ACHN (cell line): ENCODE measurements at places on chromosomes 13 and 19.

DNA sequence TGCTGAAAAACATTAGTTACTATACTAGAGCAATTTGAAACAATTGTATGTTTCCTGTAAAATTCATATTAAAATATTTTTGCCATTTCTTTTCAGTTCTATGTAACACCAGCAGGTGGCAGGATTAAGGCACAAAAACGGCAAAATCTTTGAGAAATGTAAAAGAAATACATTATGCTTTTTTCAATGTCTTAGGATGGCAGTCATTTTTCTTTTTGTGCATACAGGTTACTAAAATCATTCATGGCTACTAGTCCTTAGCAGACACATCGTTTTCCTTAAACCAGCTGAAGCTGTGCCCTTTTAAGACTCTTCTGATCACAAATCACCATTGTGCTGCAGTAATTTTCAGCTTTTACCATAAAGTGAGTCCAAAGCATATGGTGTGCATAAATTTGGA, 800.7 kb upstream of the SLITRK5 start:
- DNase-seq = peak; percentile 28

GRCh38 chr13:36571444-36571843, 102.4 kb upstream of the SERTM1 start:
- DNase-seq = no peak

DNA sequence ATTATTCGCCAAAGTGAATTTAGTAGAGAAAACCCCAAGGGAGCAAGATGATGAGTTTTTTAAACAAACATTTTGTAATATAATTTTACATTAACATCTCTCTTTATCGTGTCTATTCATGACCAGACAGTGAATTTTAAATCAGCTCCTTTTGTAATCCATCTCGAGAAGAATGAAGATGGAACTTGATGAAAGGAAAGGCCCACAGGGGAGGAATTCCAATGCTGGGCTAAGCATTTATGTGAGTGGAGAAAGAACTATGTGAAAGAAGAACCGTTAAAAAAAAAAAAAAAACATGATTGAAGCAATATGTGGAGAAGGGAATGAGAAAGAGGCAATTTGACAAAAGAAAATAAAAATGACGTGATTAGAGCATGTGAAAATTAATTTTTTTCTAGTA, 170.6 kb downstream of the KCTD12 start:
- no peak for DNase-seq

GRCh38 chr13:85503797-85504196, 295.4 kb downstream of the SLITRK6 start:
- no peak for DNase-seq

DNA sequence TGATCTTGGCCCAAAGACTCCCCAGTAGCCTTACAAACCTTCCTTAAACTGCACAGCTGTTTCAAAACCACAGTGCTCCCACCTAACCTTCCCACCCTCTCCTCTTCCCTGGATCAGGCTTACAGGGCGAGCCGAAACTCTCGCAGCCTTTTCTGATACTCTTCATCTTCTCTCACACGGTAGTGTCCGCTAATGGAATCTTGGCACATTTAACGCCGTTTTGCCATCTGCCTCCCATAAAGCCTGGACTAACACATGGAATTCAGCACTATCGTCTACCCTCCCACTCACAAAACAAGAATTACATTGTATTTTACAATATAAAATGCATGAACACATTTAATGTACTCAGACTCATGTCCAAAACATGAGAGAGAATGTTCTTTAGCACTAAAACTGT, 135.9 kb downstream of the RAP2A start:
- no peak for DNase-seq

DNA sequence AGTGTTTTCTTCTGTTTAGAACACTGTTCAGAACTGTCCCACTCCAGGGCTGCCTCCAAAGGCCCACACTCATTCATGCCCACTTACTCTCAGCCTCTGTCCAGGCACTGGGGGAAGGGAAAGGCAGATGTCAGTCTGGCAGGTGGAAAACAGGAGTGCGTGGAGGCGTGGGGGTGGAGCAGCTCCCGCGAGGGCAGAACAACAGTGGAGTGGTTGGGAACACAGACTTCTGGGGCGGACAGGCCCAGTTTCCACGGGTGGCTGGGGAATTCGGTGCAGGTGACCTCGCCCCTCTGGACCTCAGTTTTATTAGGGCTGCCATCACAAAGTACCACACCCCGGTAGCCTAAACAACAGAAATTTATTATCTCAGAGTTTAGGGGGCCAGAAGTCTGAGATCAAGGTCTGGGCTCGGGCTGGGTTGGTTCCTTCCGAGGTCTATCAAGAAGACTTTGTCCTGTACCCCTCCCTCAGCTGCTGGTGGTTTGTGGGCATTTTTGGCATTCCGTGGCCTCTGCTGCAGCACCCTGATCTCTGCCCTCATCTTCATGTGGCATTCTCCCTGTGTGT, 59.7 kb downstream of the SIPA1L3 start:
- DNase-seq = peak; percentile 56

GRCh38 chr13:49399801-49400472, 43.9 kb downstream of the CAB39L start:
- DNase-seq = no peak

DNA sequence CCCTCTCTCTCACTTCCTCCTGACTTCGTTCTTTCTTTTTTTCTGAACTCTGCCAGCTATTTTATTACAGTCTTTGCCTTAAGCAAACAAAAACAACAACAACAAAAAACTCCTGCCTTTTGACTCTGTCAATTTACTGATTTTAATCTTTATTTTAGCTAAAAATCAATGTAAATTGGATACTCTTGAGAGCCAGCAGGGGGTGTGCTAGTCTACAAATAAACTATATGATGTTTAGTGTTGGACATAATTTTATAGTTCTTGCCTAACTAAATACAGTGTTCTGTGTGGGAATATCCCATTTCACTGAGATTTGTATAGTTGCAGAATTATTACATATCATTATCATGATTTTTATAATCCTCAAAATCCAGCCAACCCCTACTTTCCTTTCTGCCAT, 1199.9 kb upstream of the SPRY2 start:
- DNase-seq = peak; percentile 27

GRCh38 chr19:30686826-30687566, 314.8 kb downstream of the ZNF536 start:
- no peak for DNase-seq

DNA sequence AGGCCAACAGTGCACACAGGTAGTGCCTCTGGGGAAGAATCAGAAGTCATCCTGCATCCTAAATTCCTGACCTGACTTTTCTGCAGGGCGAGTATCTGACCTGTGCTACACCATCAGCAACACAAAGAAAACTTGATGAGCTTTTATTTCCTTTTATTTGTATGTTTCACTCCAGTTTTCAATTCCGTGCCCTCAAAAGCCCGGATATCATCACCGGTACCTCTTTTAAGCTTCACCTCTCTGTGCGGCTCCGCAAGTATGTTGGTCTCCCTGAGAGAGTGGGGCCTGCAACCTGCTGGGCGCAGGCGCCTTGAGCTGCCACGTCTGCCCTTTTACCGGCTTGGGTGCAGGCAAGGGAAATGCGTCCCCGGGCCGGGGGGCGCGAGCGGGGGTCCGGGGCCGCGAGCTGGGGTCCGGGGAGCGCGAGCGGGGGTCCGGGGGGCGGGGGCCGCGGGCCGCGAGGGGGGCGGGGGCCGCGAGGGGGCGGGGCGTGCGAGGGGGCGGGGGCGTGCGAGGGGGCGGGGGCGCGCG, 4.3 kb upstream of the DUXA start:
- DNase-seq = no peak

- no peak for DNase-seq
Observed at GRCh38 chr13:111516712-111517640, 196.5 kb downstream of the TEX29 start.

- DNase-seq = no peak
Observed at GRCh38 chr13:110345266-110345665, 38.2 kb downstream of the COL4A2 start.

DNA sequence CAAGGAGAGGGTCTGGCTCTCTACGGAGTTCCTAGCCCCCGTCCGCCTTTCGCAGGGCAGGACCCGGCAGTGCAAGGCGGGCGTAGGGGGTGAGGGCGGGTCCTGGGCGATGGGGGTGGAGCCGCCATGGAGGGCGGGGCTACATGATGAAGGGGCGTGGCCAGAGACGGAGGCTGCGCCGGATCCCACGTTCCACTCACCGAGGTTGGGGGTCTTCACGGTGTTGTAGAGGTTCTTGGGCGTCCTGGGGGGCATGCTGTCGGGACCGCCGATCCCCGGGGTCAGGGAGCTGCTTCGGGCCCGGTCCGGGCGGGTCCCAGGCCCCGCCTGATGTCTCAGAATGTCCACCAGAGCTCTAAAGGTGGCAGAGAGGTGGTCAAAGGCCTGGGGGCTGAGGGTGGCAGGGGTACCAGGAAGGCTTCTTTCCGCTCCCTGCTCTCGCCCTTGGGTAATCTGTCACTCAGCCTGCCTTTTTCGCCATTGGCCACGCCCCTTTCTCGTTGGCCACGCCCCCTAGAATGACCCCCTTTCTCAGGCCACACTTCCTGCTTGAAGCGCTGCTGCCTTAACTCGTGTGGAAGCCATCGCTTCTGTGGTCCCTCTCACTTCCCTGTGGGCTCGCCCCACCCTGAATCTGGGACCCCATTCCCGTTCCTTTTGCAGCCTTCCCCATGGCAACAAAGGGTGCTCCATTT, 2.5 kb downstream of the SHISA7 start:
- no peak for DNase-seq

GRCh38 chr19:28553005-28553404, 659.9 kb downstream of the UQCRFS1 start:
- DNase-seq = no peak

GRCh38 chr19:5434970-5435641, 20.1 kb upstream of the ZNRF4 start:
- DNase-seq = peak; percentile 48

DNA sequence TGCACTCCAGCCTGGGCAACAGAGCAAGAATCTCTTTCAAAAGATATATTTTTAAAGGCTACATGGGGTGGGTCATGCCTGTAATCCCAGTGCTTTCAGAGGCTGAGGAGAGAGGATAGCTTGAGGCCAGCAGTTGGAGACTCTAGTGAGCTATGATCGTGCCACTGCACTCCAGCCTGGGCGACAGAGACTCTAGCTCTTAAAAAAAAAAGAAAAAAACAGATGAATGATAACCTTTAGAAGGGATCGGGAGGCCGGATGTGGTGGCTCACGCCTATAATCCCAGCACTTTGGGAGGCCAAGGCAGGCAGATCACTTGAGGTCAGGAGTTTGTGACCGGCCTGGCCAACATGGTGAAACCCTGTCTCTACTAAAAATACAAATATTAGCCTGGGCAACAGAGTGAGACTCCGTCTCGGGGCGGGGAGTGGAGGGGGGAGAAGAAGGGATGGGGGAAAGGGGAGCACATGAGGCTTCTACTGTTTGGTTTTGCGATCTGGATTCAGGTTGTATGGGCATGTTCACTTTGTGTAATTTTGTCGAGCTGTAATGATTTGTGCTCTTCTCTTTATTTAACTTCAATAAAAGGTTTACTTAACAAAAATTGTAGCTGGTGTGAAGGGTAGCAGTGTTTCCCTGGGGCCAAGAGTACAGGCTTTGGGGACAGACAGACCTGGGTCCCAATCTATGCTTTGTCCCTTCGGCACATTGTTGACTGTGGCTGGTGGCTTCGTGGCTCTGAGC, 1.1 kb upstream of the PSMC4 start:
- no peak for DNase-seq

DNA sequence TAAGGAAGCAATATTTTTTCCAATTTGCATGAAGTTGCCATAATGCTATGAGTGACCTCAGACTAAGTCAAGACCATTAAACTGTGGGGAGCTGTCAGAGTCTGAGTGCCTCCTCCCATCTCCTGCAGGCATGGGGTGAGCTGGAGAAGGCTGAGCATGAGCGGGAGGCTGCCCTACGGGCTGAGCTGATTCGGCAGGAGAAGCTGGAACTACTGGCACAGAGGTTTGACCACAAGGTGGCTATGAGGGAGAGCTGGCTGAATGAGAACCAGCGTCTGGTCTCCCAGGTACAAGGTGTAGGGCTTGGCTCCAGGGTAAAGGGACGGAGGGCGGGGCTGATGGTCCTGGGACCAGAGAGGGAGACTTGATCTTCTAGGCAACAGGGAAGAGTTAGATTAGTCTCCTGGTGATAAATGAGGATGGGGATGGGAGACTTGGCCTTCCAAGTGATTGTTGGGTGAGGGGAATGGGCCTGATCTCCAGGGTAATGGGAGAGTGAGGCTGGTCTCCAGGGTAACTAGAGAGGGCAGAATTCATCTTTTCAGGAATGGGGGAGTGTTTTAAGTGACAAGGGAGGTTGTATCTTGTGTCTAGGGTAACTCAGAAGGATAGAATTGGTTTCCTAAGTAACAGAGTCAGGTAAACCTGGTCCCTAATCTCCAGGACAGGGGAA, 36.0 kb downstream of the SPTBN4 start:
- DNase-seq = no peak

- no peak for DNase-seq
Observed at GRCh38 chr13:113915786-113916329, 52.0 kb upstream of the GAS6 start.

- peak; percentile 17 for DNase-seq
Observed at GRCh38 chr19:34306213-34306661, 51.9 kb downstream of the GARRE1 start.

DNA sequence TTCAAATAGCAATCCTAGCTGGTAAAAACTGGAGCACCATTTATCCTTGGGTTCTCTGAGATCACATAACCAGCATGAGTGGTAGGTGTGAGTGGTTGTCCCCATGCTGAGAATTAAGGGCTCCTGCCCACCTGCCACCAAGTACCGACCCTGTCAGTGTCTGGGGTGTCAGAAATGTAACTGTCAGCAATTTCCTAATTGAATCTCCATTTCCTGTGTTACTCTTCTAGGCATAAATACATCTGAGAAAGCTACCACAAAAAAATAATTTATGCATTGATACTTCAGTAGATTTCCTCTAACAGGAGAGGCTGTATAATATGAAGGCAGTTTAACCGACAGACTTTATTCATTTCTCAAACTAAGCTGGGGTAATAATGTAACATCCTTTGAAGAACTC, 25.1 kb downstream of the CPB2 start:
- DNase-seq = no peak

GRCh38 chr19:32862741-32863140, 6.8 kb downstream of the SLC7A9 start:
- no peak for DNase-seq

DNA sequence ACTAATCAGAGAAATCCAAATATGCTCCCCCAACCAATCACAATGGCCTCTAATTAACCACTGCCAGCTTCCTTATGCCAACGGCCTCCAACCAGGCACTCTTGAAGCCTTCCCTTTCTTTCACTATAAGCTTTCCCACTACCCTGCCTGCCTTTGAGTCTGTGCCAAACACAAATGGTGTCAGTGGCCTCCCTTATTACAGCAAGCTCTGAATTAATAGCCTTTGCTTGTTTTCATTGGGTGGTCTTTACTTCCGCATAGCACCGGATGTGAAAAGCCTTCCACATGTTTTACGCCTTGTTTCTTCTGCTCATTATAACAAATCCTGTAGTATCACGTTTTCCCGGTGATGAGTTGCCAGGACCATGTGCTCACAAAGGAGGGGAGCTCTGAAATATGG, 1.4 kb upstream of the EDDM13 start:
- DNase-seq = no peak
